ENCODE measurements at places on chromosomes 5 and 9.

DNA sequence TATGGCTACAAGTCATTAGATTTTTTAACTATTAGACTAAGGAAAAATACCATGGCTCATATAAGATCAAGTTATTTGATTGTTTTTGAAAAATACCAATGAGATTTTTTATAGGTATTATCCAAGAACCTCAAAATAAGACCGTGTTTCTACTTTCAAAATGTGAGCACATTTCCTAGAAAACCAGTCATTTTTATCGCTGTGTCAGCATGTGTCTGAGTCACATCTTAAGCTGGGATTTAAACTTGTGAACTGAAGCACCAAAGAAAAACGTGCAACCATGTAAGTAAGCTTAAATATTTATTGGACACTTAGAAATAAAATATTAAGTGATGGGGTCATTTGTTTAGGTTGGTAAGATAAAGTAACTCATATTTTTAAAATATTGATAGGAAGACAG, 1676.0 kb upstream of the NUDT12 start:
- DNase-seq = no peak

GRCh38 chr5:170480260-170480659, 23.6 kb upstream of the KCNIP1 start:
- no peak for DNase-seq

- no peak for DNase-seq
Observed at GRCh38 chr5:153517241-153517611, 26.8 kb downstream of the GRIA1 start.

DNA sequence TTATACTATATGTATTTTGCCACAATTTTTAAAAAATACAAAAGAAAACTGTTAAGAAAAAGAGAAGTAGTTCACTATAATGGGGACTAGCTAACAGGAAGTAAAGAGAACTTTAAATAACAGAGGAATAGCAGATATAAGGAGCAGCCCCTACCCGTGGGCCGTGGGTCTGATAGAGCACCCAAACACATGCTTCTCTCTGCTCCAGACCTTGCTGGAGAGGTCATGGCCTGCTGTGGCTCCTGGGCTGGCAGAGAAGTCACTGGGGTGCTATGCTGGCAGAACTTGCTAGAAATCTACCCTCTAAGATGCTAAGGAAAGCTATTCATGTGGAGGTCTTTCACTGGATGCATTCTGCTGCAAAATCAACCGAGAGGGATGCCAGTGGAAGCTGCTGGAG, 10.0 kb upstream of the TNFAIP8 start:
- no peak for DNase-seq

DNA sequence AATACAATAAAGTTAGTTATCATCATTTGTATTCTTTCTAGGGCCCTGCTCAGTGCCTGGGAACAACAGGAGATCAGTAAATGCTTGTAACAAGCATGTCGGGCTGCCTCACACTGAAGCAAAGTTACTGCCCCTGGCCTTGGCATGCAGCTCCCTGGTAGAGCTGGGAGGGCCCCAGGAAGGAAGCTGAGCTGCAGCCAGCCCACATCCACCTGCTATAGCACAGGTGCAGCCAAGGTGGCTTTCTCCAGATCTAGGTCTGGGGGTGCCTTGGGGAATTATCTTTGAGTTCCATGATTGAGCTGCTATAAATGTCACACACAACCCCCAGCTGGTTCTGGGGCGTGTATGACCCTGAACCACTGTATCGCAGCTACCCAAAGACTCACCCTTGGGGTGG, 293.4 kb upstream of the MSX2 start:
- no peak for DNase-seq

DNA sequence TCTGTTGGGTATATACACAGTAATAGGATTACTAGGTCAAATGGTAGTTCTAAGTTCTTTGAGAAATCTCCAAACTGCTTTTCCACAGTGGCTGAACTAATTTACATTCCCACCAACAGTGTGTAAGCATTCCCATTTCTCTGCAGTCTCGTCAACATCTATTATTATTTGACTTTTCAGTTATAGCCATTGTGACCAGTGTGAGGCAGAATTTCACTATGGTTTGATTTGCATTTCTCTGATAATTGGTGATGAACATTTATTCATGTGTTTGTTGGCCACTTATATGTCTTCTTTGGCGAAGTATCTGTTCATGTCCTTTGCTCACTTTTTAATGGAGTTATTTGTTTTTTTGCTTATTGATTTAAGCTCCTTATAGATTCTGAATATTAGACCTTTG, 596.2 kb upstream of the DAB2 start:
- DNase-seq = no peak

Measured in tibial artery (tissue), 4 donors.